ENCODE measurements at places on chromosomes 1 and 21. TPM values are rescaled to one million over a fixed set of nuclear protein-coding genes. Genes with fewer than 3 reads are reported as not detected.

The CDC20 gene
- 167 TPM for total RNA-seq

The ALPL gene
- not detected for total RNA-seq

The DISC1 gene
- 5.0 TPM for total RNA-seq

The GPR3 gene
- 1.1 TPM for total RNA-seq

The GLIS1 gene
- not detected for total RNA-seq

The DNAH14 gene
- total RNA-seq: 1.8 TPM

The C1QB gene
- total RNA-seq: not detected

The ALX3 gene
- total RNA-seq: not detected

The WNT3A gene
- not detected for total RNA-seq

DNA sequence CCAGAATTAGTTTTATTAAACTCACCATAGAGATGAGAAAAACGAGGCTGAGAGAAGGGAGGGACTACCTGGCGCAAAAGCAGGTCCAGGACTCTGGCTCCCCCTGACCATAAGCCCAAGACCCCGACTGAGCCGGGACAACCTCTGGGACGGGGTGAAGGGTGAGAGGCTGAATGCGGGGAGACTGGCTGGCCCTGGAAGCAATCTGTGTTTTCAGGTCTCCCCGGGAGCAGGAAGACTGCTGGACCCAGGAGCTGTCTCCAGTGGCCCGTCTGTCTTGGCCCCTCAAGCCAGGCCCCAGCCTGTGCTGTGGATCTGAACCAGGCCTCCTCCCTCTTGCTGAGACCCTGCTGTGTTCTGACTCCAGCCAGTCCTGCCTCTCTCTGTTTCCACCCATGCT lies 240.8 kb downstream of the TRABD2B start:
- no peak overlapping the region for H3K4me3 ChIP-seq
- peaks cover 5% of the 10 kb centered on the region for H3K27me3 ChIP-seq
- H3K36me3 ChIP-seq: no peaks in the 10 kb centered on the region

DNA sequence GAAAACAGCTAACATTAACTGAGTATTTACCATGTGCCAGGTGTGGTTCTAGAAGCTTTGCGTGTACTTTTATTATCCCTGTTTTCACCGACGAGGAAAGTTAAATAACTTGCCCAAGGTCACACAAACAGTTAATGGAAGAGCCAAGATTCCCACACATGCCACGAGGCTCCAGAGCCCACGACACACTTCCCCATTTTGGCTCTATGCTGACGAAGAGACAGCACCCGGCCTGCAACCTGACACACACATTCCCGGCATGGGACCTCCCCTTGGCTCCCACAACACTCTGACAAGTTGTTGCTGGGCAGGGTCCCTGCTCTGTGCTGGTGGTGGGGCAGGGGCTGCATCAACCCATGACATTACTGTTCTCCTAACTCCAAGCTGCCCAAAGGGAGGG lies 52.8 kb downstream of the RAP1GAP start:
- no peaks in the 10 kb centered on the region for H3K4me1 ChIP-seq
- no peaks in the 10 kb centered on the region for H3K36me3 ChIP-seq
- no peak overlapping the region for H3K4me3 ChIP-seq
- no peak for DNase-seq

GRCh38 chr1:21594501-21594900 lies 74.7 kb downstream of the RAP1GAP start:
- H3K27ac ChIP-seq: no peak overlapping the region
- no peak overlapping the region for H3K4me3 ChIP-seq
- no peaks in the 10 kb centered on the region for H3K36me3 ChIP-seq
- DNase-seq: no peak
- H3K4me1 ChIP-seq: peaks cover 4% of the 10 kb centered on the region

- H3K27ac ChIP-seq: peak overlapping the region; percentile 97
- DNase-seq: peak; percentile 47
- H3K36me3 ChIP-seq: peaks cover 6% of the 10 kb centered on the region
- peaks cover 87% of the 10 kb centered on the region for H3K4me1 ChIP-seq
- H3K27me3 ChIP-seq: no peaks in the 10 kb centered on the region
- H3K4me3 ChIP-seq: peak overlapping the region; percentile 91
Measured at GRCh38 chr21:35048183-35048601, 910 bp downstream of the RUNX1 start.

DNA sequence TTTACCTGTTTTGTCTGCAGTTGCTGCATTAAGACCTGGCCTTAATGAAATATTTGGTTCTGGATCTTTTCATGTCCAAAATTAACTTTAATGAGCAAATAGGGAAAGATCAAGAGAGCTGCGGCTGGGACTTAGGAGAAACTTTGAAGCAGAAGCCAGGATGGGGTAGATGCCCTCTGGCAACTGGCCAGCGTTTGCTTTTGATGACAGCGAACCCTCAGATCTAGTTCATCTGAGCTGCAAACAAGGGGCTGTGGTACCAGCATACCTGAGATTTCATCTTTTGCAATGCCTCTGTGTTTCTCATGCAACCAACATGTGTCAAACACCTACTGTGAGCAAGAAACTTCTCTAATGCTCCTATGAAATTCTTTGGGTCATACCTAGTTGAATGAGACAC lies 13.0 kb upstream of the TEDDM1 start:
- H3K36me3 ChIP-seq: no peaks in the 10 kb centered on the region
- H3K4me3 ChIP-seq: no peak overlapping the region
- H3K27ac ChIP-seq: no peak overlapping the region
- no peak for DNase-seq
- peaks cover 12% of the 10 kb centered on the region for H3K27me3 ChIP-seq

DNA sequence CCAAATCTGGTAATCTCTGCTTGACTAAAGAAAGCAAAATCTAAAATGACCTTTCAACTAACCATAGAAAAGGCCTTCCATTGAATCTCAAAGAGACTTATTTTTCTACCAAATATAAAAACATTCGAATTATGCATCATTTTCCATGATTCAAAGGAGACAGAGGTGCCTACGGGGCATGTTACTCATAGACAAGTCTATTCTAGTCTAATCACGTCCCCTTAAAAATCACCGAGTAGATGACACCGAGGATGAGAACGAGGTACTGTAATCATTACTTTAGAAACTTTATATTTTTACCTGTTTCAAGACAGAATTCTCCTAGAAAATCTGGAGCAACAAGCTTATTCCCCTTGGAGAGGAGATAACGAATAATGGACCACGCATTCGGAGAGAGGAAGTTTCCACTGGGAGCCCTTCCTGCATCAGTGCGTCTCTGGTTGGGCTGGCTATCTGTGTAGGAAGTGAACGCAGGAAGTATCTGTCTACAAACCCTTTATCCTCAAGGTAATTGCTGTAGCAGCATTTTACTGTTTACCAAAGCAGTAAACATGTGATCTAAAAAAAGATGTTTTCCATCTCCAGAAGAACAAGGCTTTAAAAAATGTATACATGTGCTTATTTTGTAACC lies 9.5 kb downstream of the ERG start:
- H3K27me3 ChIP-seq: peaks cover 25% of the 10 kb centered on the region
- no peak overlapping the region for H3K4me3 ChIP-seq
- no peak for DNase-seq
- H3K27ac ChIP-seq: no peak overlapping the region
- H3K4me1 ChIP-seq: no peaks in the 10 kb centered on the region
- no peaks in the 10 kb centered on the region for H3K36me3 ChIP-seq

DNA sequence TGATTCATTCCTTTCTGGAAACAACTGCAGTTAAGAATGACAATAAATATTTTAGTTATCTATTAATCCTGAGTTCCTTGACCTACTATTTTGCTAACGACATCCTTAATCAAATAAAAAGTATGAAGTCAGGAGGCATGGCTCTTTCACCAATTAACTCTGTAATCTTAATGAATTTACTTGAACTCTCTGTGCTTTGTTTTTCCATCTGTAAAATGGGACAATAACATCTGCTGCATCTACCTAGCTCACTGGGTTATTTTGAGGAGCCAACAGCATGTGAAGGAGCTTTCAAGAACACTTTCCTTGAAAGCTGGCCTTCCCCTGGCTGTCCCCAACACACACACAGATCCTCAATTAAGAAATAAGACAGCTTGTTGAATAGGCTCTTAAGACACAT lies 47.9 kb downstream of the COLGALT2 start:
- H3K27me3 ChIP-seq: peaks cover 1% of the 10 kb centered on the region
- no peak overlapping the region for H3K4me3 ChIP-seq
- H3K4me1 ChIP-seq: peaks cover 19% of the 10 kb centered on the region
- H3K36me3 ChIP-seq: no peaks in the 10 kb centered on the region
- DNase-seq: no peak

- H3K27ac ChIP-seq: peak overlapping the region; percentile 51
- H3K27me3 ChIP-seq: no peaks in the 10 kb centered on the region
- H3K4me3 ChIP-seq: no peak overlapping the region
Measured at GRCh38 chr21:34865400-34866241, 183.5 kb downstream of the RUNX1 start.

DNA sequence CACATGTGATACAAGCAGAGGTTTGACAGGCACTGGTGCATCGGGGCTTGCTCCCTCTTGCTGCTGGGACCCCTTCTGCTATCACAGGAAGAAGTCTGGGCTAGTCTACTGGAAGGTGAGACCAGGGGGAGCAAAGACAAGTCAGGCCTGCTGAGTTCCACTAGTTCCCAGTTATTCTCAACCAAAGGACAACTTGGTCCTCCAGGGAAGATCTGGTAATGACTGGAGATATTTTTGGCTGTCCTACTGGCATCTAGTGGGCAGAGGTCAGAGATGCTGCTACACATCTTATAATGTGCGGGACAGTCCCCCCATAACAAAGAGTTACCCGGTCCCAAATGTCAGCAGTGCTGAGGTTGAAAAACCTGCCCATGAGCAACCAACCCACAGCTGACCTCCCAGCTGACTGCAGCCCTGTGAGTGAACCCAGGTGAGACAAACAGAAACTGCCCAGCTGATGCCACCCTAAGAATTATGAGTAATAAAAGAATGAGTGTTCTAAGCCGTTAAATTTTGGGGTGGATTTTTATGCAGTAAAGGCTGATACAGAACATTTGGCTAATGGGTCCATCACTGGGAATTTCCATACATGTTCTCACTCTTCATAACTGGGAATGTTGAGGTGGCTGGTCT lies 71.6 kb downstream of the NENF start:
- H3K27me3 ChIP-seq: peaks cover 1% of the 10 kb centered on the region
- no peaks in the 10 kb centered on the region for H3K36me3 ChIP-seq
- H3K4me3 ChIP-seq: no peak overlapping the region
- H3K4me1 ChIP-seq: no peaks in the 10 kb centered on the region
- peak; percentile 37 for DNase-seq

DNA sequence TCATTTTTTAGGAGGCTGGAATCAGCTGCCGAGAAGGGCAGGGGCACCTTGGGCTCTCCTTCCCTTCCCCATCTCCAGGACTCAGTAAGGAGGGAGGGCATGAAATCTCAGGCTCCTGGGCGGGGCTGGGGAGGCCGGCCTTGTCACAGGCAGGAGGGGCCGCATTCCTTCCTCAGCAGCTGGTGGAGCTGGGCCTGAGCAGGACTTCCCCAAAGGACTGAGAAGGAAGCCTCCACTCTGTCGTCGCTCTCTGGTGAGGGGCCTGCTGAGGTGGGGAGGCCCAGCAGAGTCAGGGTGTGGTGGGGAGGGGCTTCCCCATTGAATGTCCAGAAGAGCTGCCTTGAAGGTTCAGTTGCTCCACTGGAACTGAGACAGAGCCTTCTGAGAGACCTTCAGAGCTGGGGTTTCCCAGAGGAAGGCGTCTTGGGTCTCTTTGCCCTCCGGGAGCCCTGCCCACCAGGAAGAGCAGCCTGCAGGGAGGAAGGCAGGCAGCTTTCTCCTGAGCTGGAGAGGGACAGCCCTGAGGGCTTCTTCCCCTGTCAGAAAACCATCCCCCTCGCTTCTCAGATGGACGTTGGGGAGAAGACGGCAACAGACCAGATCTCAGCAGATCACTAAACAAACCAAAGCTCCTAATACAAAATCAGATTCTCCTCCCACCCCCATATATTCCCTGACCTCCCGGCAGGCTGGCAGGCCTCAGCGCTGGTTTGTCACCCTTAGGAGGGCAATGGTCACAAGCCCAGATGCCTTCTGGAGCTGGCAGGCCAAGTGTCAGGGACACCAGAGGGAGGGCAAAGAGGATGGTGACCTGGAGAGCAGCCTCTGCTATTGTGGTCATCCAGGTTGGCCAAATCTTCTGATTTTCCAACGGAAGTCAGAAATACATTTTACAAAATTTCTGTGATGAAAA lies 10.7 kb downstream of the KCNA10 start:
- H3K4me3 ChIP-seq: no peak overlapping the region
- no peaks in the 10 kb centered on the region for H3K36me3 ChIP-seq
- peaks cover under 1% of the 10 kb centered on the region for H3K27me3 ChIP-seq
- H3K27ac ChIP-seq: no peak overlapping the region
- DNase-seq: no peak

DNA sequence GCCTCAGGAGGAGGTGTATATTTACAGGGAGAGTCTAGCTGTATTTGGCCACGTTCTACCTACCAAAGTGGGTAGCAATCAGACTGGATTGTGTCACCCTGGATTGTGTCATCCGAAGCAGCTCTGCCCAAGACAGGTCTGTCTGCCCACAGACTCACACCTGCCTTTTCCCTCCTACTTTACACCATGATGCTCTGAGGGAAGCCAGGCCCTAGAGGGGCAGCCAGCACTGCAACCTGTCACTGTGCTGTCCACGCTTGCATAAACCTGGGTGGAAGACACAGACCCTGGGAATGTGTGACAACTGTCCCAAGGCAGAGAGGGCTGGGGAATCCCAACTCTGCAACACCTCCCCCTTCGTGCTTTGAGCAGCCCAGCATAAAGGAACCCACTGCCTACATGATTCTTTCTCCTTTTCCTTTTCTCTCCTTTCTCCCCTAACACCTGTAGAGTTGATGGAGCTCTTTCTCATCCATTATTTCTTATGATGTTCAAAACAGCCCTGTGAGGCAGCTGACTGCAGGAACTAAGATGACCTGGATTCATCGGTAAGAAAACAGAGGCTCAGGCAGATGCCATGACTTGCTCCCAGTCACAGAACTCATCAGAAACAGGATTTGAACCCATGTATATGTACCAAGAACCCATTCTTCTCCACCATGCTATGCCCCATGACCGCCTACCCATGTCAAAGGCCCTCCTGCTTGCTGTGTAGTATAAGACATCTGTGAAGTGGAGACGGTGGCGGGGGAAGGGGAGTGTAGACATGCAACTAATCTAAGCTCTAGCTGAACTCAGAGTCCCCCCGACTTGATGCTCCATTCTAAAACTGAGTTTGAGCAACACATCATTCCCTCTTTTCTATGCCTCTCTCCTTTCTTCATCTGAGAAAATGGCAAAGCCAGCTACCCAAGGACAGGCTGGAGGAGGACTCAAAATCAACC lies 55.9 kb downstream of the ITPKB start:
- H3K4me1 ChIP-seq: peaks cover 98% of the 10 kb centered on the region
- DNase-seq: peak; percentile 72
- H3K27ac ChIP-seq: peak overlapping the region; percentile 99

DNA sequence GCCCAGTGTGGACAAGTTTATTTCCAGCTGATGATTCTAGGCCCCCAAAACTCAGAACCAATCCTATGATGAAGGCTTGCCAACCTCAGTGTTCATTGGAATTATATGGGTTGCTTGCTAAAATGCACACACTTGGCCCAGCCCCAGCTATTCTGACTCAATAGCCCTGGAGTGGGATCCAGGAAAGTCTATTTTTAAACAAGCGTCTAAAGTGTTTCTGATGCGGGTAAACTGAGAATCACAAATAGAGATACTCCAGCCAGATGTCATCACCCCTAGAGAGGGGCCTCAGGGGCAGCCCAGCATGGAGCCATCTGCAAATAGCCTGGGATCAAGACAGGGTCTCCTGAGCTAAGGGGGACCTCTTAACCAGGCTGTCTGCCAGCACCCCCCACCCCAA lies 46.0 kb downstream of the PKP1 start:
- DNase-seq: no peak
- H3K4me1 ChIP-seq: no peaks in the 10 kb centered on the region
- H3K4me3 ChIP-seq: no peak overlapping the region

Data from activated CD8-positive, alpha-beta T cell treated with anti-CD3 and anti-CD28 coated beads for 36 hours (primary cell).